Stimulated activated CD8-positive, alpha-beta memory T cell treated with anti-CD3 and anti-CD28 coated beads, Interleukin-12 subunit alpha, Interleukin-12 subunit beta, amount 100 ng/mL, for 1 hour (primary cell): ENCODE measurements at places on chromosomes 5 and 9.

DNA sequence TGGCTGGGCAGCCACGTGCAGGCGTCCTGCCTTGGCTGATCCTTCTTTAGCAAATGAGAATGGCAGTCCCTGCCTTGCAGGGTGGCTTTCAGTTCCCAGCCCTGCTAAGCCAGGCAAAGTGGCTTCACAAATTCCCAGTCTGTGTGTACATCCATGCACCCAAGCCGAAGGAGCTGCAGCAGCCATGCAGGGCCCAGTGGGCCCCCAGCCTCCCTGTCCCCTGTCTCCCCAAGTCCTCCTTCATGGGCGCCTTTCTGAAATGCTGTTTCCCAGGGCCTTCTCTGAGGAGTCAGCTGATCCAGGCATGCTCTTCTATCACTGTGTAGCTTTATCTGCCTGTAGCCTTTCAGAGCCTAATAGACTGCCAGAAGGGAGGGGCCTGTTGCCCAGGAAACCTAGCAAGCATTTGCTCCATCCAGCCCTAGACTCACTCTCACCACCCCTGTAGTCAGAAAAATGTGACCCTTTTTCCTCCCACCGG is 47.4 kb upstream of the SHC3 start:
- DNase-seq, result no peak

GRCh38 chr5:158120760-158121159 is 261.8 kb upstream of the CLINT1 start:
- DNase-seq, result no peak

DNA sequence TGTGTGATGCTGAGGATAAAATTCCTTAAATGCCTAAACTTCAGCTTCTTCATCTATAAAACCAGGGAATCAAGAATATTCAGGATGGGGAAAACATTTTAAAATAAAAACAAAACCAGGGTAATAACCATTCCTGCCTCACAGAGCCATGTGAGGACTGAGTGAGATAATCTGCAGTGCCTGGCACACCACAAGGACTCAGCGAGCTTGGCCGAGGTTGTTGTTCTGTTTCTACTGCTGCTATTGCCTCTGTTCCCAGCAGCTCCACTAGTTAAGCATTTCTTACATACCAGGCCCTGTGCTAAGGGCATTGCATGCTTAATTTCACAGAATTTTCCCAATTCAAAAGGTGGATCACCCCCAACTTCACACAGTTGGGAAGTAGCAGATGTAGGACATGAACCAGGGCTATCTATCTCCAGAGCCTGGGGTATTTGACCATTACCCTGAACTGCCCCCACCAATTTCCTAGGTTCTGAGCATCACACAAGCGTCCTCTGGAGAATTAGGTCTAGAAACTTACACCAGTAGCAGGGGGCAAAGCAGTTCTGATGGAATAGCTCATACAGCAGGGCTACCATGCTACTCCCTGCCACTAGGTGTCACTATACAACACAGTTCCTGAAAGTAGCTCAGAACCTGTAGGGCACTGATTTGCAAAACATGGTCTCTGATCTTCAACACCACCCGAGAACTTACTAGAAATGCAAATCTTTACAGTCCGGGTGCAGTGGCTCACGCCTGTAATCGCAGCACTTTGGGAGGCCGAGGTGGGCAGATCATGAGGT is 74.3 kb downstream of the LRSAM1 start:
- DNase-seq, result no peak

DNA sequence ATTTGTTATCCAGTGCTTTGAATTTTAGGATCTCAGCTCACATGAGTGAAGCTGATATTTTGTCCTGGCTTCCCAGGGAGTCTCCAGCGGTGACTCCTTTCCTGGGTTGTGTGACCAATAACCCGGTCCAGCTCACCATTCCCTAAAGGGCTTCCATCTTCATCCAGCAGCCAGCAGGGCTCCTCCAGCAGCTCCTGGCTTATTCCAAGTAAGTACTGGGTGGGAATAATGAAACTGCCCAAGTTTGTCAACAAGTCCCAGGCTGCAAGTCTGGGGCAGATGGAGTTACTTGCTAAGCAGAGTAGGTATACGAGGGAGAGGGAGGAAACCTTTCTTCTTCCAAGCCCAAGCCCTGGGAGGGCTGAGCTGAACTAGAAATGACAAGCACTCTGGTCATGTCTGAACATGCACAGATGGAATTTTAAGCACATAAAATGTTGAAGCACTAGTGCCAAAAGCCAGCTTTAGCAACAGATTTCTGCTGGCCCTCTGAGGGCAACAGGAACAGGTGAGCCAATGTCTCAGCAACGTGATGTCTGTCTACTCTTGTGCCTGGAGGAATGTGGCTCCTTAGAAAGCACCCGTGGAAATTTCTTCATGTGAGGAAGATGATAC is 153.7 kb upstream of the DAPK1 start:
- no peak for DNase-seq

DNA sequence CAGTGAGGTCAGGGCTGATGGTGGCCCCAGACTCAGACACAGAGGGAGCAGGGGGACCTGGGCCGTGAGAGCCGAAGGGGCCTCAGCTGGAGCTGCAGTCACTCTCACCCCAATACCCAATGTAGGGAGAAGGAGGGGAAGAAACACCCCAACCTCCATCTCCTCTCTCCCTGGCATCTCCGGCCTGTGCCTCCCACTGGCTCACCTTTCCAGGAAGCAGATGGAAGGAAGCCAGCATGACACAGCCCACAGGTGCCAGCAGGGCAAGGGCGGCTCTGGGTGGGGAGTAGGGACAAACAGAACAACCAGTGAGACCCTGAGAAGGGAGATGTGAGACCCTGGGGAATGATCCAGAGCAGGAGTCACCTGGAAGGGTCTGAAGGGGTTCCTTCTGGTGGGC is 3.0 kb upstream of the CRB2 start:
- no peak for DNase-seq

- no peak for DNase-seq
These were observed 6.1 kb downstream of the RPS14 start for GRCh38 chr5:150443242-150444075.
